ENCODE measurements at places on chromosomes 3 and 15.

GRCh38 chr15:79091204-79091867 lies 756 bp upstream of the RASGRF1 start:
- no peak for DNase-seq

DNA sequence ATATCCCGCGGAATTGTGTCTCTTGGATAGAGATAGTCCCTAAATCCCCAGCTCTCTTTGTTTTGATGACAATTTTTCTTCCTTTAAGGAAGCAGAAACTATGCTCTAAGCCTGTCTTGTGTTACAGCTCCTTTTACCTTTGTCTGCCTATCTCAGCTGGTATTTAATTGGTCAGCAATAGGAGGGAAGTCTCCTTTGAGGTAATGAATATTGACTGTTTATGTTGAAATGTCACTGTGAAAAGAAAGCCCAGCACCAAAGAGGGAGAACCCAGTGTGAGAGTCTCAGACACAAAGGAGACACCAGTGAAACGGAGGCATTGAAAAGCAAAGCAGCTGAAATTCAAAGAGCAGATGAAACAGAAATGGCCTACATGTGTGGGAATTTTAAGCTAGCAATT lies 372.6 kb downstream of the NR2F2 start:
- DNase-seq, result no peak

GRCh38 chr3:173003956-173004355 lies 137.1 kb downstream of the SPATA16 start:
- no peak for DNase-seq

GRCh38 chr3:112013058-112013783 lies 14.5 kb downstream of the TAGLN3 start:
- DNase-seq, result no peak
